ENCODE measurements at places on chromosomes 1 and 21.

DNA sequence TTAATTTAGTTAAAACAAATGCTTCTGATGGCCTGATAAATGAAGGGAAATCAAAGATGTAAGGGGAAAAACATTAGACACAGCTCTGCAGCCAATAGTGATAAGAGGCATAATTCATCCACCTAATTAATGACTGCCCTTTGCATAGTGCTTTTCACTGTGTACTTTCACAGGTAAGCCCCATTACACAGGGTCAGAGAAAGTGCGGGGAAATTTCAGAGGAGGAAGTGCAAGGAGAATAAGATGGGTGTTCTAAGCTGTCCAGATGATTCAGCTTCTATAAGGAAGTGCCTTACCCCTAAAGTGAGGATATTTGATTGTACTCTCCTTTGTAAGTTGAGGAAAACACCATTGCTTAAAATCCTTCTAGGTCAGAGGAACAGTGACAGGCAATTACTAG is 88.0 kb downstream of the NR5A2 start:
- DNase-seq, result no peak

- DNase-seq, result no peak
Observed at GRCh38 chr1:118122234-118123004, 62.6 kb downstream of the SPAG17 start.

DNA sequence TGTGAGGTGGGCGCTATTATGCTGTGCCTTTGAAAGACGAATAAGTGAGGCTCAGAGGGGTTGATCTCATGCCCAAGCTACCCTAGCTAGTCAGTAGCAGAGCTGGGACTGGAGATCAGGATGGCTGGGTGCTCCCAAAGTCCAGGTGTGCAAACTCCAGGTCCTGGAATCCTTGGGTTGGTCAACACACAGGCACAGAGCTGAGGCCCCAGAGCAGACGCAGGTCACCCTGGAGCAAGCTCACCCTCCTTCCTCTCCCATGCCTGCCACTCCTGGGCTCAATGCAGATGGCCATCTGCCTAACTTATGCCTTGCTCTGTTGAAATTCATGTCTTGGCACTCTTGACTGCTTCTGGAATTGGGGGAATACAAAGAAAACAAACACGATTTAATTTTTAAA is 587.2 kb downstream of the PTPRU start:
- DNase-seq, result no peak

GRCh38 chr21:43951911-43952703 is 60.0 kb upstream of the TRAPPC10 start:
- DNase-seq, result no peak

DNA sequence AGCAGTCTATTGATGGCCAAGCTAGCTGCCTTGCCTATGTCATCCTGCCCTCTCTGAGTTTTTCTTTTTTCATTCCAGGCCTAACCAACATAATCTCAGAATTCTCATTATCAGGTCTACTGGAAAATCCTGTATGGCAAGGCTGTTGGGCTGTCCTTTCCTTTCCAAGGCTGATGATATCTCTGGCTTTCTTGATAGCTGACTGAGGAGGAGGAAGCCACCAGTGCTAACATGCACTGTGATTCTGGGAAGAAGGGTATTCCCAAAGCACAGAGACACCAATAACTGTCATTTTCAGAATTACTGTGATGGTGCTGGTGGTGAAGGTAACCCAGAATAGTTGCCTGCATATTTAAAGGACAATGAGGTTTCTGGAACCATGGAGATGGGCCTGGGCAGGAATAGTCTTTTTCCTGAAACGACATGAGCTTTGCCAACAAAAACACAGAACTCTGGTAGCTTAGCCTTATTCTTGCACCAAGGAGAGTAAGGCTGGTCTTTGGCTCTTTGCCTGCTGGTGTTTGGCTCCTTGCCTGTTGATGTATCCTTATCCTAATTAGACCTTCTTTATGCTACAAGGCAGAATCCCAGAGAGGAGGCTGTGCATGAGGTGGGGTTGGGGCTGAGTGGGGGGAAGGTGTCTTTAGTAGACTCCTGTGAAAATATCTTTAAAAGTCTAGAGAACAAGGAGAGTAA is 157.4 kb downstream of the TNFSF18 start:
- no peak for DNase-seq

- no peak for DNase-seq
Observed at GRCh38 chr1:103941086-103941485, 191.4 kb downstream of the AMY1C start.

All from renal cortex interstitium (tissue), 15 donors.